NCI-H2081 (cell line): ENCODE measurements at places on chromosomes 3 and 15.

- no peak for DNase-seq
Measured at GRCh38 chr3:47487265-47487664, 11.5 kb upstream of the SCAP start.

- peak; percentile 82 for DNase-seq
Measured at GRCh38 chr3:156620260-156620659, 54.1 kb upstream of the TIPARP start.

- no peak for DNase-seq
Measured at GRCh38 chr15:48946074-48946839, 17.5 kb downstream of the SHC4 start.

DNA sequence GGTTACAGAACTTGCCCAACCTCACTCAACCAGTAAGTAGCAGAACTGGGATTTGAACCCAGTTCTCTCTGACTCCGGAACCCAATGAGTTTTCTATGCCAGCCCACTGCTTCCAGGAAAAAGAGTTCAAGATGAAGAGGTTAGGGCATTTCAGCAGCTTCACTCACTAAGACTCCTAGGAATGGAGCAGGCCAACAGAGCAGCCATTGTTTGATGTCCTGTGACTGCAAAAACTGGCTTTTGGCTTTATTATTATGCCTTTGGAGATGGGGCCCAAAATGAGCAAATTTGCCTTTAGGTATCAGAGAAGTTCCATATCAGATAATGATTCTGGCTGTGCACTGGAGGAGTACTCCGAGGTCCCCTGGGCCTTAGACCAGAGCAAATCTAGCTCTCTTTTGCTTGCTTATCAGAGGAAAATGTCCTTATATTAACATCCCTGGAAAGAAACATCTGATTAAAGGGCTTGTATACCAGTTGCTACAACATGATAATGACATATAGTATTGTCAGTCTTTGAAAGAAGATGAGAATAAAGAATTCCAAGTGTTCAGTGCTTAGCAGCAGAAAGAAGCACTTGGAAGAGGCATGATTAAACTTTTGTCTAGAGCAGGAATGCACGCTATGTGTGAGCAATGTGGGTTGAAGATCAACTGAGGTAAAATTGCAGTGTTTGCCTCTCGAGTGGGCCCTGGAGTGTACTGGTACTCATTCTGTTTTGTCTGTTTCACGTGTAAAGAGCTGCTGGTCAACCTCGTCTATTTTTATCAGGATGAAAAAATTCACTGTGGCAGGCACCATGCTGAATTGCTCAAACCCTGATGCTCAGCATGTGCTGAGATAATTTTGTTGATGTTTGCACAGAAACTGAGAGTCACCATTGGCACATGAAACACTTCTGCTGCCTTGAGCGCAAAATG is 21.8 kb upstream of the KLHL24 start:
- no peak for DNase-seq

- no peak for DNase-seq
Measured at GRCh38 chr15:78018946-78019644, 58.4 kb downstream of the TBC1D2B start.

DNA sequence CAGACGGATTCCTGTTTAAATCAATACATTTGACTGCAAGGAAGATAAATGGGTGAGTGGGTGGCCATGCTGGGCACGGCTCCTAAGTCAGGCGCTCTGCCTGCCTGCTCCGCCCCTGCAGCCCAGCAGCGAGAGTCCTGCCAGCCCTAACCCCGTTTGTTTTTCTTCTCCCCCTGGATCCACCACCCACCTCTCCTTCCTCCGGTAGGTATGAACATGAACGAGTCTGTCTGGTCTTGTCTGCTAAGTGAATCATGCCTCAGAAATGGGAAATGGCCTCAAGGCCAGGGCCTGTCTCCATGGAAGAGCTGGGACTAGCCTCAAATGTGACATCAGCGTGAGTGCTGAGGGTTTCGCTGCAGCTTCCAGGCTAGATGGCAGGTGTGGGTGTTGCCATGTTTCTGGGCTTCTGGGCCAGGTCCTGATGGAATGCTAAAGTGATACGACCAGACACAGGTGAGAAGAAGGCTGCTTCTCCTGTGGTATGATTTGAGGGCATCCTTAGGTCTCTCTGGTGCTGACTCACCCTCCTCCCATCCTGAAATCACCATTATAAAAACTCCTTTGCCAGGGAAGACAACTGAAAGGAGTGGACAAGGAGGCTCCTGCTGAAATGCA is 5.6 kb upstream of the FEM1B start:
- DNase-seq, result no peak

- DNase-seq, result peak; percentile 61
Measured at GRCh38 chr3:139937674-139938279, 2.8 kb downstream of the CLSTN2 start.

GRCh38 chr15:56165234-56165633 is 78.4 kb downstream of the RFX7 start:
- DNase-seq, result no peak

GRCh38 chr15:39028069-39028468 is 463.5 kb upstream of the RASGRP1 start:
- DNase-seq, result no peak

DNA sequence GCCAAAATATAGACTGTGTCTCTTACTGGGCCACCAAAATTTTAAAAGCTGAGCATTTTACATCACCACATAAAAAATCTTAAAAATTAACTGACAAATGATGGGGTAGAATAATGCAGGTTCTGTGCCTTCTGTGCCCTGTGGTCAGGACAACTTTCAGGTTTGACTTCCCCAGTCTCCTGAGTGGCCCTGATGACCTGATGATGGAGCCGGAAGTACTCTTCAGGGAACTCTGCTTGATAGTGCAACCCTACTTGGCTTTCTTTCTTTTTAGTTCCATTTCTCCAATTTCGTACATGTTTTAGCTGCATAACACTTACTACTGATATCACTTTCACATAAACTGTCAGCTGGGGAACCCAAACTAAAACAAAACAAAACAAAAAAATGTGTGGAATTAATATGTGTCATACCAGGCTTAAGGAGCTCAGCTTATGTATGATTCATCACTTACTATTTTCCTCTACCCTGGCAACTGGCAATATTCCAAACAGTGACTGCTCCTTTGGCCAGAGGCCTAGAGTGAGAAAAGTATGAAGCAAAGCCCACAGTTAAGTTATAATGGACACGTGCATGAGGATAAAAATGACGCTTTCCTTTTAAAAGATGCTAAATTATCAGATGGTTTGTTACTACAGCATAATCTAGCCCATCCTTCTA is 194.3 kb downstream of the BCHE start:
- DNase-seq, result peak; percentile 57

GRCh38 chr3:98966434-98966833 is 64.9 kb upstream of the DCBLD2 start:
- DNase-seq, result no peak

DNA sequence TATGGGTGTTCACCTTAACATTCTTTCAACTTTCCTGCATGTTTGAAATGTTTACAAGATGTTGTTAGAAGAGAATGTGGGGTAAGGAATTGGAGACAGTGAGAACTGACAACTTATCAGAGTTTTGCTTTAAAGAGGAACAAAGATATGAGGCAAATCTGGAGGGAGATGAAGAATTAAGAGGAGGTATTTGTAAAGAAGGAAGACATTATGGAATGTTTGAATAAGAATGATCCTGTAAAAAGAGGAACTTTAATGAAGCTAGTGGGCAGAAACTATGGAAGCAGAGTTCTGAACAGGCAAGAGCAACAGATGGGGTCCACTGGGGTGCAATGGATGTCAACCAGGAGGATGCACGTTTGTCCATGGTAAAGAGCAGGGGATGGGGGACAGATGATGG is 27.7 kb downstream of the PLD1 start:
- DNase-seq, result no peak

GRCh38 chr15:80931721-80932512 is 57.7 kb downstream of the MESD start:
- DNase-seq, result no peak

- DNase-seq, result no peak
Measured at GRCh38 chr3:62493109-62493801, 119.9 kb upstream of the FEZF2 start.

DNA sequence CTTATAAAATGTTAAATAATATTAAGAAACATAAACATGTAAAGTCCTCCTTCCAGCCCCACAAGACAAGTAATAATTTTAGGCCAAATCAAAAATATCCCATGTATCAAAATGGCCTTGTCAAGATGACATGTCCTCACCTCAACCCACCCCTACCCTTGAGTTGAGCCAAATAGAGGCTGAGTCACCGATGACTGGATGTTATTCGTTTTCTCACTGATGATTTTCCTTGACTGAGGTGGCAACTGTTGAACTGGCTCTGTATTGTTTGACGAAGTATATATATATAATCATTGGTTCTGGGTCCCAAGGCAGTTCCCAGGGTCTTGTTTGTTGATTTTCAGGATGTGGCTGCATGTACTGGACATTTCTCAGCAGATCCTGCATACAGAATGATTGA is 75.3 kb downstream of the TMEM108 start:
- no peak for DNase-seq

GRCh38 chr15:69719527-69720240 is 267.1 kb downstream of the RPLP1 start:
- DNase-seq, result no peak

GRCh38 chr3:138359148-138359918 is 11.0 kb downstream of the MRAS start:
- no peak for DNase-seq

GRCh38 chr3:42265059-42265991 is 660 bp downstream of the CCK start:
- no peak for DNase-seq

- no peak for DNase-seq
Measured at GRCh38 chr3:134905647-134905935, 110.5 kb downstream of the EPHB1 start.

GRCh38 chr15:100115711-100116090 is 226.1 kb downstream of the ADAMTS17 start:
- DNase-seq, result no peak
